Psoas muscle (tissue), 8 donors: ENCODE measurements at places on chromosomes 1 and 21.
A peak's percentile ranks its signal among the peaks of the same experiment; 100 is the strongest.

DNA sequence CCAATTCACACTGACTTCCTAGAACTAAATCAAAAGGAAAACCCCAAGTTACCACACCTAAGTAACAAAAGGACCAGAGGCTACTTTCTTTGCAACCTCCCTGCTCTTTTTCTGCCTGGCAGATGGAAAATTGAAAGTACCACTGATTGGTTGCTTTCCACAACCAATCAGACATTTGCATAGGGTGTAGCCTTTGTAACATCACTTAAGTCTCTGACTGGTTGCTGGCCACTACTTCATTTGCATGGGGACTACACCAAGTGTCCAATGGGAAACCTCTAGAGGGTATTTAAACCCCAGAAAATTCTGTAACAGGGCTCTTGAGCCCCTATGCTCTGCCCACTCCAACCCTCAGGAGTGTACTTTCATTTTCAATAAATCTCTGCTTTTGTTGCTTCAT, 365.0 kb downstream of the LTN1 start:
- no peaks in the 10 kb centered on the region for H3K4me1 ChIP-seq
- no peak overlapping the region for H3K4me3 ChIP-seq
- H3K36me3 ChIP-seq, result no peaks in the 10 kb centered on the region
- H3K27ac ChIP-seq, result no peak overlapping the region
- no peak for DNase-seq
- no peaks in the 10 kb centered on the region for H3K27me3 ChIP-seq

- H3K27me3 ChIP-seq, result no peaks in the 10 kb centered on the region
- H3K36me3 ChIP-seq, result no peaks in the 10 kb centered on the region
- DNase-seq, result no peak
- no peaks in the 10 kb centered on the region for H3K4me1 ChIP-seq
These were observed 165.6 kb downstream of the PLPP3 start for GRCh38 chr1:56413671-56414199.

GRCh38 chr1:32508761-32509160, 30.5 kb upstream of the ZBTB8A start:
- no peaks in the 10 kb centered on the region for H3K27me3 ChIP-seq
- H3K36me3 ChIP-seq, result no peaks in the 10 kb centered on the region
- DNase-seq, result no peak

DNA sequence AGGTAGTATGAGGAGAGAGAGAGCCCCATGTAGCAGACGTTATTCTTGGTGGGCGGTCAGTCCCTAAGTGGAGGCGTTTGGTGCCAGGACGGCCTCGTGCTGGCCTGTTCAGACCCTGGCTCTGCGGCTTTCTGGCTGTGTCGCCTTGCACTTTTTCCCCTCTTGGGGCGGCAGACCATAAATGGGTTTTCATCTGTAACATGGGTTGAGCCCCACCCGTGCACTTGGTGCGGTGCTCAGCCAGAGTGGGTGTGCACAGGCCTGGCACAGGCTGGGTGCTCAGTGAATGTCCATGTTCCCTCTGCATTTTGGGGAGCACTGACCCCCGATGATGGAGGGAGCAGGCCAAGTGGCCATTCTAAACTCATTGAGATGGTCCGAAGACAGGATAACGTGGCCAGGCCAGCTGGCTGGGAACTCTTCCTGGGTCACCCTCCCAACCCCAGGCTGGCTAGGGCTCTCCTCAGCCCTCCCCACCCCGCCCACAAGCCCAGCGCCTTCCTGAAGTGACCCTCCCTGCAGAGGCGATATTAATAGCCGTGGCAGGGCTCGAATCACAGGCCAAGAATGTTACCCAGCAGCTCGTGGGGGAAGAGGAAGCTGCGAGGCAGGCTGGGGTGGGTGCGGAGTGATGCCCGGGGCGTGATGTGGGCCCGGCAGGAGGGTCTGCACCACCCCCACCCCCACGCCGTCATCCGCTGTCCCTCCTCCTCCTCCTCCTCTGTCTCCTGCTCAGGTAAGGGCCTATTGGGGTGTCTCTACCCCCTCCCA, 78.5 kb downstream of the ARHGEF10L start:
- H3K36me3 ChIP-seq, result peaks cover 31% of the 10 kb centered on the region
- peak; percentile 91 for DNase-seq
- H3K4me3 ChIP-seq, result peak overlapping the region; percentile 75
- H3K27me3 ChIP-seq, result no peaks in the 10 kb centered on the region

GRCh38 chr1:186772228-186772627, 56.5 kb upstream of the PLA2G4A start:
- no peak for DNase-seq
- no peaks in the 10 kb centered on the region for H3K27me3 ChIP-seq
- no peaks in the 10 kb centered on the region for H3K4me1 ChIP-seq
- no peaks in the 10 kb centered on the region for H3K36me3 ChIP-seq
- no peak overlapping the region for H3K27ac ChIP-seq
- H3K4me3 ChIP-seq, result no peak overlapping the region
